K562 (cell line): ENCODE measurements at places on chromosomes 7 and 10. TPM values are rescaled to one million over a fixed set of nuclear protein-coding genes. Genes with fewer than 3 reads are reported as not detected.

GRCh38 chr7:125924037-125924436 is 994.4 kb upstream of the POT1 start:
- no peaks in the 10 kb centered on the region for H3K4me1 ChIP-seq
- H3K36me3 ChIP-seq: no peaks in the 10 kb centered on the region
- H3K4me3 ChIP-seq: no peak overlapping the region
- no peak overlapping the region for H3K27ac ChIP-seq
- H3K27me3 ChIP-seq: no peaks in the 10 kb centered on the region

- DNase-seq: no peak
- H3K36me3 ChIP-seq: no peaks in the 10 kb centered on the region
- H3K4me3 ChIP-seq: no peak overlapping the region
- H3K4me1 ChIP-seq: no peaks in the 10 kb centered on the region
These were observed 187.8 kb downstream of the COBL start for GRCh38 chr7:51128545-51129435.

The OR2A7 gene
- not detected in 2 replicates for total RNA-seq

GRCh38 chr10:6022660-6023059 is 39.5 kb downstream of the IL2RA start:
- peaks cover 10% of the 10 kb centered on the region; the same call in 2 of the 3 replicates for H3K27me3 ChIP-seq
- no peak overlapping the region for H3K27ac ChIP-seq
- no peak for DNase-seq
- H3K4me1 ChIP-seq: peaks cover 5% of the 10 kb centered on the region; the same call in 2 of the 3 replicates
- no peaks in the 10 kb centered on the region for H3K36me3 ChIP-seq

The CCL24 gene
- 0.45 and 0.80 TPM in 2 replicates for total RNA-seq

GRCh38 chr7:158244873-158245723 is 342.5 kb downstream of the PTPRN2 start:
- H3K27me3 ChIP-seq: no peaks in the 10 kb centered on the region
- H3K4me1 ChIP-seq: no peaks in the 10 kb centered on the region
- no peak for DNase-seq
- H3K27ac ChIP-seq: no peak overlapping the region

- H3K4me1 ChIP-seq: peaks cover 10% of the 10 kb centered on the region; the same call in 2 of the 3 replicates
- no peak overlapping the region for H3K27ac ChIP-seq
- no peak for DNase-seq
- H3K36me3 ChIP-seq: no peaks in the 10 kb centered on the region
- peaks cover 74% of the 10 kb centered on the region for H3K27me3 ChIP-seq
These were observed 11.5 kb downstream of the TMEM176B start for GRCh38 chr7:150788474-150789269.

The DOCK1 gene
- 0.27 and 0.31 TPM in 2 replicates for total RNA-seq

- no peak for DNase-seq
- H3K27ac ChIP-seq: no peak overlapping the region
- H3K27me3 ChIP-seq: no peaks in the 10 kb centered on the region
- H3K4me1 ChIP-seq: no peaks in the 10 kb centered on the region
- no peak overlapping the region for H3K4me3 ChIP-seq
These were observed 101.1 kb downstream of the ELAPOR2 start for GRCh38 chr7:86958380-86958779.

The PIP gene
- not detected in 2 replicates for total RNA-seq

DNA sequence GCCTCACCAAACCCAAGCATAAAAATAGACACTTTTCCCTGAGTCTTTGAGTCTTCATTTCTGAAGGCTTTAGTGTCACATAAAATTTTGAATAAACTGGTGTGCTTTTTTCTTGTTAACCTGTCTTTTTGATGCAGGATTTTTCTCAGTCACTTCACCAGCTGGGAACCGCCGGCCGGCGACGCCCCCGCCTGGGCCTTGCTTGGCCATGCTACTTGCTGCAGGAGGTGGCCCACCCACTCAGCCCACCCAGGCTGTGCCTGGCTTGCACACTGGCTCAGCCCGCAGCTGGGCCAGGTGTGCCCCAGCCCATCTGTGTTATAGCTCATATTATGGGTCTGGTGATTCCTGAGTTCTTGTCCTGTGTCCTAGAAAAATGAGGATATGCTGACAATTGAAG is 247.4 kb upstream of the CACNA2D1 start:
- H3K36me3 ChIP-seq: no peaks in the 10 kb centered on the region
- H3K4me1 ChIP-seq: no peaks in the 10 kb centered on the region
- no peaks in the 10 kb centered on the region for H3K27me3 ChIP-seq
- DNase-seq: no peak
- no peak overlapping the region for H3K4me3 ChIP-seq
- H3K27ac ChIP-seq: no peak overlapping the region
